ENCODE measurements at places on chromosomes 5 and 9. TPM values are rescaled to one million over a fixed set of nuclear protein-coding genes. Genes with fewer than 3 reads are reported as not detected.

- DNase-seq, result no peak
- no peak overlapping the region for H3K27ac ChIP-seq
- H3K27me3 ChIP-seq, result no peaks in the 10 kb centered on the region
- H3K36me3 ChIP-seq, result no peaks in the 10 kb centered on the region
These were observed 31.0 kb downstream of the SMIM23 start for GRCh38 chr5:171816666-171817065.

DNA sequence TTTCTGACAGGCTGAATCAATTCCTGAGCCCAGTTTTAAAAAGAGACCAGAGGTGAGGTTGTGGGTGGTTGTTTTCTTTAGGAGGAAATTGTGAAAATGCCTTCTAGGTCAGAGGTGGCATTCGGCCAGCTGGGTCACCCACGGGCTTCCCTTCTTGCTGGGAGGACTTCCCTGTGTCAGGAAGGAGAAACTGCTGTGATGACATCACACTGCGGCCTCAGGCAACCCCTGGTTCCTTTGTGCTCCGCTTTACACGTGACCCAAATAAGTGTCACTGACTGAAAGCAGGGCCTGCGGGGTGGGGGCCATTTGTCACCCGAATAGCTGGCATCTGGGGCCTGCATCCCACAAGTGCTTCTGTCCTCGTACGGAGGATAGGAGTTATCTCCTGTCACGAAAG is 39.7 kb downstream of the FABP6 start:
- peaks cover 13% of the 10 kb centered on the region for H3K4me1 ChIP-seq
- H3K4me3 ChIP-seq, result no peak overlapping the region
- no peaks in the 10 kb centered on the region for H3K27me3 ChIP-seq
- no peak for DNase-seq
- H3K27ac ChIP-seq, result no peak overlapping the region
- no peaks in the 10 kb centered on the region for H3K36me3 ChIP-seq

DNA sequence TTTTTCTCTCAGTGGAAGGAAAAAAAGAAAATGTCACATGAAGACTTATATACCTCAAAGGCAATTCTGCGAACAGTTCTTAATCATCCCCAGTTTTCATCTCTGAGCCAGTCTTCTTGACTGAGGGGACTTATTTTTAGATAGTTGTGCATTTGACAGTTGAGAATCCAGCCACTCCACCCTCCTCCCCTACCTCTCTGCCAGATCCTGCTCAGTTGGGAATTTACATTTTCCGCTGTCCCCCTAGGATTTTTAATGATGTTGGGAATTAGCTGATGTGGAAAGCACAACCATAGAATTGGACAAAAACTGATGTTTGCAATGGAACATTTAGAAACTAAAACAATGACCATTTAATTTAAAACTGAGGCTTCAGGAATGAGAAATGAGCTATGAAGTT is 194.3 kb upstream of the PIK3R1 start:
- no peak for DNase-seq
- H3K4me1 ChIP-seq, result no peaks in the 10 kb centered on the region
- H3K27ac ChIP-seq, result no peak overlapping the region
- H3K27me3 ChIP-seq, result no peaks in the 10 kb centered on the region
- no peaks in the 10 kb centered on the region for H3K36me3 ChIP-seq
- no peak overlapping the region for H3K4me3 ChIP-seq

GRCh38 chr5:158634714-158635113 is 465.0 kb downstream of the EBF1 start:
- H3K4me3 ChIP-seq, result no peak overlapping the region
- H3K27ac ChIP-seq, result no peak overlapping the region
- H3K4me1 ChIP-seq, result peaks cover 7% of the 10 kb centered on the region
- DNase-seq, result no peak

DNA sequence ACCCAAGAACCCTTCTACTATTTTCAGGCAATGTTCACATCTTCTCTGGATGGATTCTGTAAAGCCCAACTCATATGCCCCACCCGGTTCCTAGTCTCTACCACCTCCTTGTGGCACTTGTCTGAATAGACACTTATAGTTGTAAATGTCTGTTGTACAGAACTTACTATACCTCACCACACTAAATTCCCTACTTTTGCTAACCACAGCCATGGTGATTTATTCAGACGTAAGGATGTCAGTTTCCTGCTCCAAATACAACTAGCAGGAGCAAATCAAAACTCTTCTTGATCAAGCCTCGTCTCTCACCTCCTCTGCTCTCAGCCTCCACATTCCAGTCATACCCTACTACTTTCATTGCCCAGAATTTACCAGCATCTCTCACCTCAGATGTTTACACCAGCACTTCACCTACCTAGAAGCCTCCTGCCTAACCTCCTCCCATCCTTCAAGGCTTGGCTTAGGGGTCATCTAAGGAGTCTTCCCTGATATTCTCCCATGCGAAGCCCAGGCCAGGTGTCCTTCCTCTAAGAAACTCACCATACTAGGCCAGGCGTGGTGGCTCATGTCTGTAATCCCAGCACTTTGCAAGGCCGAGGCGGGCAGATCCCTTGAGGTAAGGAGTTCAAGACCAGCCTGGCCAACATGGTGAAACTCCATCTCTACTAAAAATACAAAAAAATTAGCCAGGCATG is 75.5 kb downstream of the MAPKAP1 start:
- peak; percentile 58 for DNase-seq
- H3K36me3 ChIP-seq, result no peaks in the 10 kb centered on the region
- no peak overlapping the region for H3K27ac ChIP-seq

- DNase-seq, result no peak
- peaks cover 14% of the 10 kb centered on the region for H3K27me3 ChIP-seq
- no peaks in the 10 kb centered on the region for H3K4me1 ChIP-seq
- H3K4me3 ChIP-seq, result no peak overlapping the region
- no peak overlapping the region for H3K27ac ChIP-seq
These were observed 44.8 kb downstream of the PTPN3 start for GRCh38 chr9:109453210-109453842.

- H3K27me3 ChIP-seq, result no peaks in the 10 kb centered on the region
- no peaks in the 10 kb centered on the region for H3K36me3 ChIP-seq
- H3K4me3 ChIP-seq, result no peak overlapping the region
These were observed 308.0 kb upstream of the PUM3 start for GRCh38 chr9:3151672-3152576.

DNA sequence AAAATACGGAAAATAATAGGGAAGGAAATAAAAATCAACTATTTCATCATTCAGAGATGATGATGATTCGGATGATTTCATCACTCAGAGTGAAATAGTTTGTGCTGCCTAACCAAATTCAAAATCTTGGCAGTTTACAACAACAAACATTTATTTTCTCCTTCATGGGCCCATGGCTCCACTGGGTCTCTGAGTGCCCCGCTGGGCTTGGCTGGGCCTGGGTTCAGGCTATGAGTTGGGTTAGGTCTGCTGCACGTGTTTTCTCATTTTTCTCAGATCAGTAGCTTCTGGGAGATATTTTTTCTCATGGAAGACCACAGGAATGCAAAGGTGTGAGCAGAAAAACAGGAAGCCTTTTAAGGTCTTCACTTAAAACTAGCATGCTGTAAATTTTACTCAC is 24.0 kb upstream of the F2RL1 start:
- no peak for DNase-seq
- no peak overlapping the region for H3K4me3 ChIP-seq
- no peaks in the 10 kb centered on the region for H3K27me3 ChIP-seq
- no peaks in the 10 kb centered on the region for H3K4me1 ChIP-seq

- peak; percentile 59 for DNase-seq
- H3K4me1 ChIP-seq, result peaks cover 25% of the 10 kb centered on the region
- H3K4me3 ChIP-seq, result no peak overlapping the region
- peaks cover 32% of the 10 kb centered on the region for H3K27me3 ChIP-seq
- no peaks in the 10 kb centered on the region for H3K36me3 ChIP-seq
- no peak overlapping the region for H3K27ac ChIP-seq
These were observed 984 bp downstream of the STXBP1 start for GRCh38 chr9:127612939-127613582.

DNA sequence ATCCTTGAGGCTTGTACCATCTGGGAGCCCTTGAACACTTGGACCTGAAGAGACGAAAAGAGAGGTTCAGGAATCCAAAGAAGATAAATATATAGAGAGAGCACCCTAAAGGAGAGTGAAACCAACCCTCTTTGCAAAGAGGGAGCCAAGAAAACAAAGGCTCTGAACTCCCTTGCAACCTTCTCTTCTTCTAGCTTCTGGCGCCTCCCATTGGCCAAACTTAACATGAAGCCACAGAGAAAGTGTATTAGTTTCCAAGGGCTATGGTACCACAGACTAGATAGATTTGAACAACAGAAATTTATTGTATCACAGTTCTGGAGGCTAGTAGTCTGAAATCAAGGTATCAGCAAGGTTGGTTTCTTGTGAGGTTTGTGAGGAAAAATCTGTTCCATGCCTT is 175.1 kb downstream of the HCN1 start:
- H3K36me3 ChIP-seq, result no peaks in the 10 kb centered on the region
- no peak overlapping the region for H3K27ac ChIP-seq

GRCh38 chr5:170262061-170263045 is 29.6 kb downstream of the C5orf58 start:
- no peaks in the 10 kb centered on the region for H3K27me3 ChIP-seq
- H3K27ac ChIP-seq, result no peak overlapping the region
- no peak for DNase-seq
- no peaks in the 10 kb centered on the region for H3K4me1 ChIP-seq

- H3K36me3 ChIP-seq, result no peaks in the 10 kb centered on the region
- no peak for DNase-seq
- H3K4me3 ChIP-seq, result no peak overlapping the region
- peaks cover 57% of the 10 kb centered on the region for H3K27me3 ChIP-seq
- peaks cover 17% of the 10 kb centered on the region for H3K4me1 ChIP-seq
These were observed 7.2 kb downstream of the BTNL9 start for GRCh38 chr5:181047288-181047687.

DNA sequence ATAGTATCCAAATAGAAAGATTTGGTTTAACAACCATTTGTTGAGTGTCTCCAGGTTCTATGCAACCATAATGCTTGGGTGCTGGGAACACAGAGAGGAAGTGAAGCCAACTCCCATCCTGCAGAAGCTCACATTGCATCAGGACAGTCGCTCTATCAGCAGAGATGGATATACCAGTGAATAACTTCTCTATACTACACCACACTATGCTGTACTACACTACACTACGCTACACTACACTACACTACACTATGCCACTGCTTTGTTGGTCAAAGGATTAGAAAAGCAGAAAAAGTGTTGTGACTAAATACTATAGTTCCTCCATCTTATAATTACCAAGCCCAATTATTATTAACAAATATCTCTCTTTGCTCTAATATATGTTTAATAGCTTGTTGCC is 89.2 kb upstream of the PRRC1 start:
- H3K4me1 ChIP-seq, result no peaks in the 10 kb centered on the region
- no peaks in the 10 kb centered on the region for H3K36me3 ChIP-seq
- H3K27me3 ChIP-seq, result no peaks in the 10 kb centered on the region
- no peak overlapping the region for H3K27ac ChIP-seq

- H3K27me3 ChIP-seq, result no peaks in the 10 kb centered on the region
- no peaks in the 10 kb centered on the region for H3K36me3 ChIP-seq
- H3K27ac ChIP-seq, result no peak overlapping the region
- H3K4me3 ChIP-seq, result no peak overlapping the region
- H3K4me1 ChIP-seq, result peaks cover 4% of the 10 kb centered on the region
- peak; percentile 63 for DNase-seq
These were observed 43.4 kb downstream of the NXNL2 start for GRCh38 chr9:88578121-88579049.

DNA sequence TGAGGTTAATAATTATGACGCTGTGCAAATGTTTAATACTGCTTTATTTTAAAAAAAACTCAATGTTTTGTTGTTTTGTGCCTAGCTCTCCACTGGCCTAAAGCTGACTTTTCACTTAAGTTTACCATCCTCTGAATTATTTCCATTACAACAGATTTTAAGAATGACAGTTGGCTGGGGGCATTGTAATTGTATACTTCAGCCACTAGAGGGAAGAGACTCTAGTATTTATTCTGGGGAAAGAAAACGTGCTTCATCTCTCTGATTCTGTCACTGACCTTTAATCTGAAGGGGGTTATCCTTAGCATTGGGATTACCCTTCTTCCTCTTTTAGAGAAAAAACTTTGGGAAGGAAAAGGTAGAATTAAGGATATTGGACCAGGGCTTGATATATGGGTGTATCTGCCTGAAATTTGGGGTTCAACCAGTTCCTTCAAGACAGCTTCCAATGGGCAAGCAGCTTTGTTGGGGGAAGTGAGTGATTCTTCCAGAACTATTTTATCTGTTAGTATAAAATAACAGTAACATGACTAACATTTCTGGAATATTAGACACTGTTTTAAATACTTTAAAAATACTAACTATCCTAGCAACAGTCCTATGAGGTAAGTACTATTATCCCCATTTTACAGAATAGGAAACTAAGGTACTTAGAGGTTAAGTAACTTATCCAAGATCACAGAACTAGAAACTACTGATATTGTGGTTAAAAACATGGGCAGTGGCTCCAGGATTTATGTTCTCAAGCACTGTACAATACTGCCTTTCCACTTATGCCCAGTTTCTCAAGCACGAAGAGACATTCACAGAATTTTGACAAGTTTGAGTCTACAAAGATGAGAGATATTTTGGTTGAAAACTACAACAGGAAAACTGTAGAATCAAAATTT is 208.4 kb downstream of the CD180 start:
- peak; percentile 43 for DNase-seq
- H3K27ac ChIP-seq, result no peak overlapping the region
- no peaks in the 10 kb centered on the region for H3K27me3 ChIP-seq
- no peaks in the 10 kb centered on the region for H3K36me3 ChIP-seq
- H3K4me1 ChIP-seq, result peaks cover 2% of the 10 kb centered on the region

GRCh38 chr5:107002115-107002514 is 668.6 kb downstream of the EFNA5 start:
- DNase-seq, result no peak
- no peaks in the 10 kb centered on the region for H3K36me3 ChIP-seq
- H3K27me3 ChIP-seq, result no peaks in the 10 kb centered on the region
- H3K4me3 ChIP-seq, result no peak overlapping the region

GRCh38 chr5:121797681-121798518 is 53.8 kb upstream of the FTMT start:
- no peak overlapping the region for H3K27ac ChIP-seq
- H3K4me1 ChIP-seq, result no peaks in the 10 kb centered on the region
- no peaks in the 10 kb centered on the region for H3K36me3 ChIP-seq
- no peak for DNase-seq
- H3K27me3 ChIP-seq, result no peaks in the 10 kb centered on the region

DNA sequence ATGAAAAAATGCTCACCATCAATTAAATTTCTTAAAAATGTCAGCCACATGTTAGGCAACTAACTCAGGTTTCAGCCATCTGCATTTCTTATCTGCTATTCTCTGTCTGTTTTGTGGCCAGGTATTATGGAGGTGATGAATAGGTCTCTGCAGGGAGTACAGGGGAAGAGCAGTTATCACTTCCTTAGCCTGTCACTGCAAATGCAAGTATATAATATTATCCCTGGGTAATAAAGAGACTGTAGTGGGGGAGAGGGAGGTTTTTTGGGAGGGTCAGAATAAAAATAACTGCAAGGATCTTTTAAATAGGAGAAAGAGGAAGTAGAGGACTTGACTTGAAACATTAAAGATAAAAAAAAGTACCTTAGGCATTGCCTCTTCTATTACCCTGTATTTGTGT is 49.6 kb upstream of the PTGER4 start:
- H3K4me1 ChIP-seq, result peaks cover 11% of the 10 kb centered on the region
- no peaks in the 10 kb centered on the region for H3K36me3 ChIP-seq
- no peak for DNase-seq
- H3K27ac ChIP-seq, result no peak overlapping the region
- no peaks in the 10 kb centered on the region for H3K27me3 ChIP-seq

- H3K36me3 ChIP-seq, result no peaks in the 10 kb centered on the region
- H3K4me3 ChIP-seq, result no peak overlapping the region
- no peak overlapping the region for H3K27ac ChIP-seq
These were observed 63.6 kb upstream of the SPEF2 start for GRCh38 chr5:35554016-35554415.

UGT3A2 gene
- not detected for total RNA-seq

IL5 gene
- total RNA-seq, result not detected

ICE1 gene
- total RNA-seq, result 39.7 TPM

MARVELD2 gene
- total RNA-seq, result 1.7 TPM

ANKRD18B gene
- total RNA-seq, result not detected

NEUROG1 gene
- total RNA-seq, result not detected

C9orf153 gene
- total RNA-seq, result 0.67 TPM

CBY3 gene
- total RNA-seq, result not detected

Data from B cell (primary cell).